Colonic mucosa (tissue), 4 donors: ENCODE measurements at places on chromosomes 6 and 20. TPM values are rescaled to one million over a fixed set of nuclear protein-coding genes. Genes with fewer than 3 reads are reported as not detected.
A peak's percentile ranks its signal among the peaks of the same experiment; 100 is the strongest.

DNA sequence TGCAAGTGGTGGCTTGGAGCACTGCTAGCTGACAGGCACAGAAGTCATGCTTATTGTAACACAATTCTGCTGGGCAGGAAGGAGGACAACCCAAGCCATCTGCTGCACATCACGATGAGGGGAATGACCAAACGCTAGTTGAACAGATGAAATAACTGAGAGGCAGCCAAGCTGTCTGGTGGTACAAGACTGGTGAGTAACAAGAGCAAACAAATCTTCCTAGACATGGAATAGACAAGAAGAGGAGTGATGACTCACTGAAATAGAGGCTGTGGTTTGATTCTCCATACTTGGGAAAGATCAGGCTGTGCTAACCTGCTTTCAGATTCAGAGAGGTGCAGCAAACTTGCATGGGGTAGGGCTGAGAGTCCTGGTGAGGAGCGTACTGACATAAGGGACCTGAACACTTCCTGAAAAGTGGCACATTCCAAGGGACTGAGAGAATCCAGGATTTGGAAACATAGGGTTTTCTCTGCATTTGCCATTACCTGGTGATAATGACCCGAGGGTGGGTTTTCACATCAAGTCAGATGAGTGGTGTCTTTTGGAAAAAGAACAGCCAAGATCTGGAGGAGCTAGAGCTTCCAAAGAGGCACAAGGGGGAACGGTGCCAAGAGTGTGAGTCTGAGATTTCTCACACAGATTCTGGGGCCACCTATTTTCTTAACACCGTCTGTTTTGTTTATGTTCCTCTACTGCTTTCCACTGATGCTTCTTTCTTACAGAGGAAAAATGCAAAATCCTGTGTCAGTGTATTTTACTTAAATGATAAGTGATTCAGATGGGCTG is 60.0 kb downstream of the PRL start:
- no peak for DNase-seq
- H3K36me3 ChIP-seq, result no peaks in the 10 kb centered on the region
- H3K4me3 ChIP-seq, result no peak overlapping the region
- H3K27ac ChIP-seq, result no peak overlapping the region
- H3K4me1 ChIP-seq, result no peaks in the 10 kb centered on the region

- no peaks in the 10 kb centered on the region for H3K36me3 ChIP-seq
- DNase-seq, result peak; percentile 34
- peak overlapping the region; percentile 41 for H3K27ac ChIP-seq
- H3K27me3 ChIP-seq, result no peaks in the 10 kb centered on the region
Observed at GRCh38 chr20:58084966-58085365, 143.5 kb downstream of the ANKRD60 start.

GRCh38 chr6:56851541-56852259 is 103.2 kb upstream of the BEND6 start:
- no peaks in the 10 kb centered on the region for H3K36me3 ChIP-seq
- H3K4me3 ChIP-seq, result peak overlapping the region; percentile 19
- DNase-seq, result no peak
- no peak overlapping the region for H3K27ac ChIP-seq
- no peaks in the 10 kb centered on the region for H3K4me1 ChIP-seq
- no peaks in the 10 kb centered on the region for H3K27me3 ChIP-seq

DNA sequence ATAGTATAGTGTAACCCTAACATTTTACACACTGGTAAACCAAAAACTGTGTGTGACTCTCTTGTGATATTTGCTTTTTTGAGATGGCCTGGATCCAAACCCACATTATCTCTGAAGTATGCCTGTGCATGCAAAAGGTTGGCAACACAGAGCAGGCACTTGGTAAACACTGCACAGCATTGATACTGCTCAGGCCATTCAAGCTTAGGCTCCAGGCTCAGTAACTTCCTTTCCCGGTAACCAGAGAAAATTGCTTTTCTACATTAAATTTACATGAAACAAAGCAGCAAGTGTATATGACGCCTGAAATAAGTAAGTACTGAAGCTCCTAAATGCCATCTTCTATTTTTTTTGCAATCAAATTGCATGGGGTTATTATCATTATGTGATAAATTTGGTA is 205.7 kb downstream of the EPM2A start:
- no peak for DNase-seq
- H3K36me3 ChIP-seq, result no peaks in the 10 kb centered on the region
- H3K4me1 ChIP-seq, result no peaks in the 10 kb centered on the region

- H3K4me1 ChIP-seq, result no peaks in the 10 kb centered on the region
- H3K36me3 ChIP-seq, result no peaks in the 10 kb centered on the region
- no peak overlapping the region for H3K4me3 ChIP-seq
- DNase-seq, result no peak
Observed at GRCh38 chr6:78308025-78308424, 559.3 kb upstream of the IRAK1BP1 start.

- H3K36me3 ChIP-seq, result no peaks in the 10 kb centered on the region
- no peaks in the 10 kb centered on the region for H3K4me1 ChIP-seq
- H3K4me3 ChIP-seq, result no peak overlapping the region
- no peak overlapping the region for H3K27ac ChIP-seq
Observed at GRCh38 chr6:134764741-134765140, 185.2 kb downstream of the ALDH8A1 start.

GRCh38 chr6:132458887-132459604 is 53.9 kb downstream of the STX7 start:
- no peak overlapping the region for H3K4me3 ChIP-seq
- H3K27ac ChIP-seq, result no peak overlapping the region
- H3K27me3 ChIP-seq, result no peaks in the 10 kb centered on the region
- H3K4me1 ChIP-seq, result no peaks in the 10 kb centered on the region

- H3K4me3 ChIP-seq, result no peak overlapping the region
- DNase-seq, result no peak
- H3K36me3 ChIP-seq, result no peaks in the 10 kb centered on the region
- no peaks in the 10 kb centered on the region for H3K27me3 ChIP-seq
Observed at GRCh38 chr6:135088818-135089809, 34.5 kb upstream of the HBS1L start.

GRCh38 chr6:135922174-135922573 is 70.7 kb downstream of the PDE7B start:
- no peaks in the 10 kb centered on the region for H3K27me3 ChIP-seq
- no peaks in the 10 kb centered on the region for H3K4me1 ChIP-seq
- no peak for DNase-seq

DNA sequence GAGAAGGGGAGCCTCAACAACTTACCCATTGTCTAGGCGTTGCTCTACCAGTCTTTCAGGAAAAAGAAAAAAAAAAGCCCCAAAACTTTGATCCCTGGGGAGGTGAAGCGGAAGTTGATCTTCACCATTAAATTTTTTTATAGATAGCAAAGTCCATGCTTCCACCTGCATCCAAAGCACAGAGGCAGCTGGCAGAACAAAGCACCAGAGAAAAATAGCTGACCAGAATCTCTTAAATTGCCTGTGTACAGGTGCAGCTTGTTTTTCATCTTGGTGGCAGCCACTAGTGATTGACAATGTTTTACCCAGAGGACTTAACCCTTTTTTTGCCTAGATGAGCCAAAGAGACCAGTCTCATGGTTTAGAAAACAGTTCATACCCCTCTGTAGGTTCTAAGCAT is 86.0 kb downstream of the MYB start:
- DNase-seq, result peak; percentile 73
- H3K27me3 ChIP-seq, result no peaks in the 10 kb centered on the region
- peaks cover 5% of the 10 kb centered on the region for H3K4me1 ChIP-seq
- H3K4me3 ChIP-seq, result no peak overlapping the region
- no peaks in the 10 kb centered on the region for H3K36me3 ChIP-seq

- no peaks in the 10 kb centered on the region for H3K36me3 ChIP-seq
- H3K4me1 ChIP-seq, result no peaks in the 10 kb centered on the region
- H3K4me3 ChIP-seq, result no peak overlapping the region
- no peaks in the 10 kb centered on the region for H3K27me3 ChIP-seq
- H3K27ac ChIP-seq, result no peak overlapping the region
Observed at GRCh38 chr6:24825130-24825630, 26.5 kb upstream of the ARMH2 start.

GRCh38 chr20:9344083-9344920 is 170.1 kb upstream of the LAMP5 start:
- no peaks in the 10 kb centered on the region for H3K27me3 ChIP-seq
- no peaks in the 10 kb centered on the region for H3K36me3 ChIP-seq
- H3K4me1 ChIP-seq, result no peaks in the 10 kb centered on the region
- H3K4me3 ChIP-seq, result no peak overlapping the region
- no peak for DNase-seq
- H3K27ac ChIP-seq, result no peak overlapping the region

- H3K27ac ChIP-seq, result no peak overlapping the region
- DNase-seq, result no peak
Observed at GRCh38 chr20:1207293-1207878, 4.1 kb downstream of the C20orf202 start.

- H3K4me1 ChIP-seq, result peaks cover 16% of the 10 kb centered on the region
- no peak overlapping the region for H3K4me3 ChIP-seq
- no peaks in the 10 kb centered on the region for H3K27me3 ChIP-seq
- no peaks in the 10 kb centered on the region for H3K36me3 ChIP-seq
Observed at GRCh38 chr20:41005361-41005729, 23.3 kb upstream of the TOP1 start.

- no peak for DNase-seq
- H3K4me1 ChIP-seq, result no peaks in the 10 kb centered on the region
- H3K4me3 ChIP-seq, result no peak overlapping the region
- no peak overlapping the region for H3K27ac ChIP-seq
- H3K27me3 ChIP-seq, result no peaks in the 10 kb centered on the region
Observed at GRCh38 chr6:157708239-157708638, 114.8 kb upstream of the SNX9 start.

DNA sequence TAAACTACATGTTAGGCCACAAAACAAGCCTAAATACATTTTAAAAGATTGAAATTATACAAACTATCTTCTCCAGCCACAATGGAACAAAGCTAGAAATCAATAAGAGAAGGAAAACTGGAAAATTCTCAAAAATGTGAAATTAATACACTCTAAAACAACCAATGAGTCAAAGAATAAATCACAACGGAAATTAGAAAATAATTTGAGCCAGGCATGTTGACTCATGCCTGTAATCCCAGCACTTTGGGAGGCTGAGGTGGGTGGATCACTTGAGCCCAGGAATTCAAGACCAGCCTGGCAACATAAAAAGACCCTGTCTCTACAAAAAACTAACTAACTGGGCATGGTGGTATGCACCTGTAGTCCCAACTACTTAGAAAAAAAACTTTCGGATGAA is 6.3 kb upstream of the WFDC13 start:
- no peak overlapping the region for H3K4me3 ChIP-seq
- no peaks in the 10 kb centered on the region for H3K4me1 ChIP-seq
- no peaks in the 10 kb centered on the region for H3K36me3 ChIP-seq
- H3K27me3 ChIP-seq, result no peaks in the 10 kb centered on the region

DNA sequence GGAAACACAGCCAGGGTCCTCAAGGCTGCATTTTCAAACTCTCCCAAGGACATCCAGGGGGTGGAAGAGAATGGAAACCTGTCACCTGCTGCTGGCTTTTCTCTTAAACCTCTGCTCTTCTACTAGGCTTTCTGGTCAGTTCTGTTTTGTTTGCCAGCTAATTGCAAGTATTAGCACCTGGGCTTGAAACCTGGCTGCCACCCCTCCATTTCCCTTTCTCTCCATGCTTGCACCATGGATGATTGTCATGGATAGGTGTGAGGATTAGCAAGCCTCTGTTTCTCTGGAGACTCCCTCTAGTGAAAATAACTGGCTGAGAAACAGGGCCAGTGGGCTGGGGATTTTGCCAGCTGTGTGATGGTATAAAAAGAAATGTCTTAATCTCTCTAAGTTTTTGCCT is 33.0 kb upstream of the GPR6 start:
- H3K27ac ChIP-seq, result no peak overlapping the region
- H3K4me3 ChIP-seq, result no peak overlapping the region
- DNase-seq, result no peak
- H3K27me3 ChIP-seq, result no peaks in the 10 kb centered on the region

DNA sequence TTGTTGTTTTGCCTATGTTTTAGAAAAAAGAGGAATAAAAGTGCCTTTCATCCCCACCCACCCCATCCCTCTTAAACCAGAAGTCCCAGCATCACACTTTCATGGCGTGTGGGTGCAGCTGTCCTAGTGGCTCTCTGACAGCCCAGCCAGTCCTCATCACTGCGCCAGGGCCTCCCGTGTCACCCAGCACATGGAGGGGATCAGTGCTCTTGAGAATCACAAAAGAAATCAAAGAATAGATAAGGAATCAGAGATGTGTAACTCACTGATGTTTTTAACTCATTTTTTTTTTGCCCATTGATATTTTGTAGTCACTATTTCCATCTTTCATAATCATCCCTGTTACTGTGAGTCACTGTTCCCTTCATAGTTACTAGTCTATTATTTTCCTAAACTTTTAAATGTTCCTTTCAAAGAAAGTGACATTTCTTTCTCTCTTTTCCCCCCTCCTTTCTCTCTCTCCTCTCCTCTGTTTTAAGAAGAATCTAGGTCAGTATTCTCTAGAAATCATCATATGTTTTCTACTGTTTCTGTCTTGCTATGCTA is 78.6 kb downstream of the AIG1 start:
- no peak overlapping the region for H3K4me3 ChIP-seq
- DNase-seq, result no peak
- no peaks in the 10 kb centered on the region for H3K27me3 ChIP-seq
- H3K36me3 ChIP-seq, result no peaks in the 10 kb centered on the region
- H3K4me1 ChIP-seq, result no peaks in the 10 kb centered on the region
- H3K27ac ChIP-seq, result no peak overlapping the region

DNA sequence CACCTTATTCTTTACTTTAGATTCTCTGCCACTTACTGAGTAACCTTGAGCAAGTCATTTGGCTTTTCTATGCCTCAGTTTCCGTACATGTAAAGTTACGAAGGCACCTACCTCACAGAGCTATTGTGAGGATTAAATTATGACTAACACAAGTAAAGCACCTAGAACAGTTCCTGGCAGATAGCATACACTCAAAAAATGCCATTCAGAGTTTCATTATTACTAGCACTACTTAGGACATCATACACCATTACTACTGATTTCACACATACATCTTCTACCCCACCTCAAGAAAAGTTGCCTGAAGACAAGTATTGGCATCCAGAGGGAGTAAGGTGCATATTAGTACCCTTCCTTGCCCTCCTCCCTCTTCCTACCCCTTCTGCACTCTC is 107.8 kb downstream of the OGFRL1 start:
- no peaks in the 10 kb centered on the region for H3K4me1 ChIP-seq
- DNase-seq, result no peak
- H3K27me3 ChIP-seq, result no peaks in the 10 kb centered on the region
- H3K4me3 ChIP-seq, result no peak overlapping the region
- H3K36me3 ChIP-seq, result no peaks in the 10 kb centered on the region
- no peak overlapping the region for H3K27ac ChIP-seq

GRCh38 chr6:43078691-43079090 is 2.6 kb downstream of the PTK7 start:
- H3K36me3 ChIP-seq, result no peaks in the 10 kb centered on the region
- no peak for DNase-seq
- H3K4me1 ChIP-seq, result no peaks in the 10 kb centered on the region
- H3K27me3 ChIP-seq, result peaks cover 4% of the 10 kb centered on the region
- no peak overlapping the region for H3K4me3 ChIP-seq

OPRM1 gene
- total RNA-seq, result not detected

ID4 gene
- 2.4 TPM for total RNA-seq

EYS gene
- 0.82 TPM for total RNA-seq

KHDC1 gene
- total RNA-seq, result 1.8 TPM

MCHR2 gene
- total RNA-seq, result not detected

KIFC1 gene
- 74.6 TPM for total RNA-seq

GID8 gene
- 37.3 TPM for total RNA-seq

ABHD16B gene
- not detected for total RNA-seq

TDRD6 gene
- total RNA-seq, result 0.40 TPM

SUMO4 gene
- 1.4 TPM for total RNA-seq

TBXT gene
- total RNA-seq, result not detected

PRKN gene
- 8.1 TPM for total RNA-seq
